ENCODE measurements at places on chromosomes 6 and 20. TPM values are rescaled to one million over a fixed set of nuclear protein-coding genes. Genes with fewer than 3 reads are reported as not detected.

PHF20 gene
- 39.1 TPM for total RNA-seq

CALHM5 gene
- 14.8 TPM for total RNA-seq

DNA sequence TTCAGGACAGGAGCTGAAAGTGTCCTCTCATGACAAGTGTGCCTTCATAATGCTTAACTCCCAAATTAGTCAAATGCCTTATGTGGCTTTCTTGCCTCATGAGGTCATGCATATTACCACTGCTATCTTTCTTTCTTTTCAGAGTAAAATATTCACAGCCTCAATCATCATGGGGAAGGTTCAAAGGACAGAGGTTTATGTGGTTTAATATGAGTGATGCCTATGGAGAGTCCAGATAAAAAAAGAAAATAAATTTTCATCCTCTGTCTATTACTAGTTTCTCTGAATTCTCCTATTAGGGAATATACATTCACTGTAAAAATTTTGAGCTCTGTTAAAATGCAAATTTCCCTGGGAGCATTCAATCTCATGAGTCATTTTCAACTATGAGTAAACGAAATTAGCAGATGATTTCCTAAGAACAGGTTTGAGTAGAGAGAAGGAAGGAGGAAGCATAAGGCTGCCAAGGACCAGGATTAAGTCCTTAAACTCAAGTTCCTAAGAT lies 396.9 kb upstream of the ADGRB3 start:
- no peak for DNase-seq
- no peaks in the 10 kb centered on the region for H3K4me1 ChIP-seq
- H3K36me3 ChIP-seq: no peaks in the 10 kb centered on the region
- H3K27me3 ChIP-seq: no peaks in the 10 kb centered on the region

GRCh38 chr20:36128463-36129159 lies 25.9 kb upstream of the EPB41L1 start:
- DNase-seq: peak; percentile 91
- H3K27me3 ChIP-seq: no peaks in the 10 kb centered on the region
- H3K4me1 ChIP-seq: peaks cover 40% of the 10 kb centered on the region
- H3K4me3 ChIP-seq: peak overlapping the region; percentile 42
- peak overlapping the region; percentile 93 for H3K27ac ChIP-seq
- H3K36me3 ChIP-seq: no peaks in the 10 kb centered on the region

- H3K27me3 ChIP-seq: no peaks in the 10 kb centered on the region
- DNase-seq: no peak
- no peaks in the 10 kb centered on the region for H3K36me3 ChIP-seq
- no peak overlapping the region for H3K4me3 ChIP-seq
- no peak overlapping the region for H3K27ac ChIP-seq
These were observed 26.9 kb downstream of the CLVS2 start for GRCh38 chr6:123022975-123023374.

ZNF334 gene
- total RNA-seq: 5.0 TPM

DNA sequence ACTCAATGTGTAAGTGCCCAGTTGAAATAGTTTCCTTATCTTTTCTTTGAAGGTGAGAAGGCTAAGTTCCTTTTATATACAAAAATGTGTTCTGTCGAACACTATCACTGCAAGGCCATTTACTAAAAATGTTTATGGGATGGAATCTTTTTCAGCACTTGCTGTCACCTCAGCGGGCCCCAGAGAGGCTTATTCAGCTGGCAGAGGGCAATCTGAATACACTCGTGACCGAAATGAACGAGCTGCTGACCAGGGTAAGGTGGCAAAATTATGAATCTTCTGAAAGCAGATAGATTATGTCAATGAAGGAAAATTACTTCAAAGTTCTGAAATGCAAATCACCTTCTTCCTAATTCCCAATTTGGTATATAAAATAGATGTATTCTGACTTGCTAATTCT lies 340.2 kb downstream of the ARHGAP18 start:
- no peaks in the 10 kb centered on the region for H3K27me3 ChIP-seq
- no peak overlapping the region for H3K4me3 ChIP-seq
- H3K4me1 ChIP-seq: peaks cover 8% of the 10 kb centered on the region
- no peaks in the 10 kb centered on the region for H3K36me3 ChIP-seq
- no peak overlapping the region for H3K27ac ChIP-seq
- DNase-seq: no peak

PLG gene
- not detected for total RNA-seq

DNA sequence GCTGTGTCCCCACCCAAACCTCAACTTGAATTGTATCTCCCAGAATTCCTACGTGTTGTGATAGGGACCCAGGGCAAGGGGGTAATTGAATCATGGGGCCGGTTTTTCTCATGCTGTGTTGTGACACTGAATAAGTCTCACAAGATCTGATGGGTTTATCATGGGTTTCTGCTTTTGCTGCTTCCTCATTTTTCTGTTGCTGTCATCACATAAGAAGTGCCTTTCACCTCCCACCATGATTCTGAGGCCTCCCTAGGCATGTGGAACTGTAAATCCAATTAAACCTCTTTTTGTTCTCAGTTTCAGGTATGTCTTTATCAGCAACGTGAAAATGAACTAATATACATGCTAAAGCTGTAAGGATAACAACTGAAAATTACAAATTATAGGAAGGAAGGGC lies 88.3 kb downstream of the CDYL start:
- H3K27me3 ChIP-seq: no peaks in the 10 kb centered on the region
- DNase-seq: no peak
- H3K27ac ChIP-seq: no peak overlapping the region
- no peaks in the 10 kb centered on the region for H3K4me1 ChIP-seq
- no peaks in the 10 kb centered on the region for H3K36me3 ChIP-seq

SFT2D1 gene
- total RNA-seq: 22.1 TPM

NHSL1 gene
- total RNA-seq: 6.2 TPM

GRCh38 chr6:79313254-79313653 lies 78.8 kb upstream of the HMGN3 start:
- H3K36me3 ChIP-seq: no peaks in the 10 kb centered on the region
- H3K4me1 ChIP-seq: no peaks in the 10 kb centered on the region
- no peaks in the 10 kb centered on the region for H3K27me3 ChIP-seq
- no peak overlapping the region for H3K4me3 ChIP-seq

DNA sequence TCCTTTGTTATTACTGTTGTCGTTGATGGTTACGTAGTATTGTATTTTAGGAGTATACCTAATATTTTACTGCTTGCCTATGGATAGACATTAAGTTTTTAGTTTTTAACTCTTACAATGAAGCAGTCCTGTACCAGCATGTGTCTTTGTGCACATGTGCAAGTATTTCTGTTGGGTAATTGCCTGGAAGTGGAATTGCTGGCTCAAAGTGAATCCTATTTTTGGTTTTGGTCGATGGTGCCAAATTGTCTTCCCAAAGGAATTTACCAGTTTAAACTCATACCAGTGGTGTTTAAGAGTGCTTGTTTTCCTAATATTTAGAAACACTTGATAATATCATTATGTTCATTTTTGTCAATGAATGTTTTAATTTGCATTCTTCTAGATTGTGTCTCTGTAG lies 75.5 kb downstream of the ANKS1A start:
- no peak for DNase-seq
- H3K4me3 ChIP-seq: no peak overlapping the region
- H3K27ac ChIP-seq: no peak overlapping the region
- H3K36me3 ChIP-seq: no peaks in the 10 kb centered on the region

- no peak overlapping the region for H3K4me3 ChIP-seq
- H3K36me3 ChIP-seq: no peaks in the 10 kb centered on the region
- peaks cover 43% of the 10 kb centered on the region for H3K27me3 ChIP-seq
- no peak for DNase-seq
- H3K27ac ChIP-seq: no peak overlapping the region
These were observed 144.5 kb upstream of the ID4 start for GRCh38 chr6:19692506-19693298.

DNA sequence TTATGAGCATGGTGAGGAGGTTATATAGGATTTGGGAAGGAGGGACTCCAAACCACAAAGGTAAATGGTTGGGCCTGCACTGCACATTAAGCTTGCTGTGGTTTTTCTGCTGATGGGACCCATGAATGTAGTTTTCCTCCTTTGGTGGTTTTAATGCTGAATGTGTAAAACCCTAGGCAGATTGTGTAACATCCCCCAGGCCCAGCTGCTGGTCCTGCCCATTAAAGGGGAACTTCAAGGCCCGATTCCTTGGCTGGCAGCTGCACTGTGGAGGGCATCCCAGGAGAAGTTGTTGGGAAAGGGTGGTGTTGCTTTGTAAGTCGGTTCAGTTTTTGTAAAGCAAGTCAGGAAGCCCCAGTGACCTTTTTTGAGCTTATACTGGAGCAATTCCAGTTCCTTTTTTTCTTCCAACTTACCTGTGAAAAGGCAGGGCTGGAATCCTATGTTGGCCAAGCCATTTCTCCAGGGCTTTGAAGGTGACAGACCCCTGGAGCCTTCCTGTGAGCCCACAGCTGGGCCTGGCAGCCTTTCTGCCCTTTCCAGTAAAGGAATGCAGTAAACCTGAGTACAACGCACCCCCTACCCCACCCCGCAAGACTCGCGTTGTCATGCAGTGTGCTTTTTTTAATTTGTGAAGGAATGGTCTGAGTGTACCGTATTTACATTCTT lies 43.1 kb upstream of the NAA20 start:
- H3K36me3 ChIP-seq: no peaks in the 10 kb centered on the region
- peaks cover 43% of the 10 kb centered on the region for H3K4me1 ChIP-seq
- peak overlapping the region; percentile 90 for H3K27ac ChIP-seq

MRS2 gene
- total RNA-seq: 22.7 TPM

Measured in osteoblast (primary cell).